ENCODE measurements at places on chromosomes 4 and X.

DNA sequence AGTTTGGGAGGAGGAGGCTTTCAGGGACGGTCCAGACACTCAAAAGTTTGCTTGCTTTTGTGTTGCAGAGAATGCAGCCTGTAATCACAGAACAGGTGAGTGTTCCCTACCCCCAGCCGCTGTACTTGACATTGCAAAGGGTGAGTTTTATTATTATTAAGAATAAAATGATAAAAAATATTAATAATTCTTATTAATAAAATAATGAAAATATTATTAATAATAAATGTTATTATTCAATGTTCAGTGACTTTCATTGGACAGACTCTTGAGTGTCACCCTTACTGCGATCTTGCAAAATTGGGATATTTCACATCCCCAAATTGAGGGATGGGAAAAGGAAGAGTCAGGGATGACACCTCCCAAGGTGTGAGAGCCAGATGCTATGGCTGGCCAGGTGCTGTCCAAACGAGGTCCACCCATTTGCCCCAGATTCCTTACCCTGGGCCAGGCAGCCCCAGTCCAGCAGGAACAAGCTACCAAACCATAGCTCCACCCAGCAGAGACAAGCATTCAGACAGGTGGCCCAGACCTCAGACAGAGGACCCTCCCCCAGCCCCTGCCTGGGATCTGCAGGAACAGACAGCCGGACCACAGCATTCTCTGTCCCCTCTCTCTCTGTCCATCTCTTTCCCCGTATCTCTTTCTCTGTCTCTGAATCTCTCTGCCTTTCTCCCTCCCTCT lies 22.4 kb downstream of the IL3RA start:
- no peak overlapping the region for H3K4me3 ChIP-seq
- DNase-seq = no peak
- H3K36me3 ChIP-seq = no peaks in the 10 kb centered on the region
- no peaks in the 10 kb centered on the region for H3K4me1 ChIP-seq

- peaks cover 16% of the 10 kb centered on the region for H3K4me1 ChIP-seq
- H3K27me3 ChIP-seq = no peaks in the 10 kb centered on the region
- no peaks in the 10 kb centered on the region for H3K36me3 ChIP-seq
- DNase-seq = no peak
- H3K27ac ChIP-seq = no peak overlapping the region
- H3K4me3 ChIP-seq = no peak overlapping the region
Measured at GRCh38 chr4:94534401-94535312, 82.9 kb downstream of the PDLIM5 start.

DNA sequence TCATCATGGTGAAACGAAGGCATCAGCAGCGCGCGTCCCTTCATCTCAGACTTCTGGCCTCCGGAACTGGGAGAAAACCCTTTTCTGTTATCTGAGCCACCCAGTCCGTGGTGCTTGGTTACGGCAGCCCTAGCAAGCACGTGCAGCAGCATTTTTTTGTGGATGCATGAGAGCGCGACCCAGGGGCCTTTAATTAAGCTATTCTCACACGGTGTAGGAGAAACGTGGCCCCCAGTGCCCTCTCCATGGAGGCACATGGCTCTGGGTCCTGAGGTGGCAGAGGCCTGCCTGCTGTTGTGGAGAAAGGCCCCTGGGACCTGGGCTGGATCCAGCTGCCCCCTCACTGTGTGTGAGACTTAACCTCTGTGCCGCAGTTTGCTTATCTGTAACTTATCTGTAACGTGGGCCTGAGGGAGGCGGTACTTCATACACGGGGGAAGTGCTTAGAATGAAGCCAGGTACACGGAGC lies 9.5 kb downstream of the CLCN4 start:
- no peaks in the 10 kb centered on the region for H3K36me3 ChIP-seq
- H3K27me3 ChIP-seq = no peaks in the 10 kb centered on the region
- DNase-seq = no peak
- H3K4me3 ChIP-seq = no peak overlapping the region
- H3K27ac ChIP-seq = no peak overlapping the region

DNA sequence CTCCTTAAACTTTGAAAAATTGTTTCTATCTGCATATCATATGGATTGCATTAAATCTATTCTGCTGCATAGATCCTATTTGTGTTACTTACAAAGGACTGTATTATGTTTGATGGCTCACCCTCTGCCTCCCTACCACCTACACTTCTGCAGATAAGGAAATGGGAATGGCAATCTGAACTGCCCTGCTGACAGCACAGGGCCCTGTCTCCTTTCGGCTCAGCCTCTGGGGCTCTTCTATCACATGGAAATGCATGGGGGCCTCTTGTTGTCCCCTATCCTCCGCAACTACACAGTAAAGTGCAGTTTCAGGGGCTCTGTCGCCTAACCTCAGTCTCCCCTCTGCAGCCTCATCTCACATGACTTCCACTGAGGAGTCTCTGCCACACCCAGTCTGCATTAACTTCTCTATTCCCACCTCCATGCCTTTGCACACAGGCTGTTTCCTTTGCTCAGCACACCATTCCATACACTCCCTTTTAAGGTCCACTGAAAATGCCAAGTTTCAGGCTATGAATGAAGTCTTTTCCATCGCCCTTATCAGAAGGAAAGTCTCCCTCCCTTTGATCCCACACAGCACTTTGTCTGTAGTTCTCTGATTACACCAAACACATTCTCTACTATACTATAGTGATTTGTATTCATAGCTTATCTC lies 12.5 kb downstream of the RELL1 start:
- H3K4me3 ChIP-seq = no peak overlapping the region
- H3K4me1 ChIP-seq = peaks cover 4% of the 10 kb centered on the region
- H3K36me3 ChIP-seq = no peaks in the 10 kb centered on the region
- H3K27ac ChIP-seq = no peak overlapping the region
- no peaks in the 10 kb centered on the region for H3K27me3 ChIP-seq
- no peak for DNase-seq

GRCh38 chr4:19239565-19239964 lies 1012.1 kb upstream of the SLIT2 start:
- no peak overlapping the region for H3K4me3 ChIP-seq
- no peak overlapping the region for H3K27ac ChIP-seq
- DNase-seq = peak; percentile 41
- H3K27me3 ChIP-seq = no peaks in the 10 kb centered on the region
- no peaks in the 10 kb centered on the region for H3K36me3 ChIP-seq

- no peak for DNase-seq
- H3K4me3 ChIP-seq = no peak overlapping the region
- no peak overlapping the region for H3K27ac ChIP-seq
- H3K27me3 ChIP-seq = peaks cover 47% of the 10 kb centered on the region
Measured at GRCh38 chr4:138805736-138806135, 209.8 kb upstream of the NOCT start.

GRCh38 chr4:6633091-6633906 lies 7.2 kb upstream of the MRFAP1 start:
- H3K36me3 ChIP-seq = no peaks in the 10 kb centered on the region
- H3K4me3 ChIP-seq = no peak overlapping the region
- peak; percentile 32 for DNase-seq
- no peaks in the 10 kb centered on the region for H3K27me3 ChIP-seq
- H3K27ac ChIP-seq = no peak overlapping the region

GRCh38 chrX:102899940-102900916 lies 36.8 kb upstream of the RAB40AL start:
- no peaks in the 10 kb centered on the region for H3K4me1 ChIP-seq
- H3K36me3 ChIP-seq = no peaks in the 10 kb centered on the region
- no peak overlapping the region for H3K27ac ChIP-seq
- H3K27me3 ChIP-seq = no peaks in the 10 kb centered on the region
- DNase-seq = peak; percentile 65

GRCh38 chr4:14659286-14659685 lies 343.0 kb upstream of the CPEB2 start:
- DNase-seq = no peak
- no peak overlapping the region for H3K4me3 ChIP-seq
- H3K4me1 ChIP-seq = no peaks in the 10 kb centered on the region
- no peaks in the 10 kb centered on the region for H3K36me3 ChIP-seq
- H3K27me3 ChIP-seq = no peaks in the 10 kb centered on the region

- DNase-seq = peak; percentile 16
- peaks cover 8% of the 10 kb centered on the region for H3K4me1 ChIP-seq
- no peaks in the 10 kb centered on the region for H3K36me3 ChIP-seq
- H3K27ac ChIP-seq = no peak overlapping the region
- H3K4me3 ChIP-seq = no peak overlapping the region
Measured at GRCh38 chrX:17488036-17488435, 113.0 kb downstream of the NHS start.

GRCh38 chr4:131488772-131489171 lies 1660.3 kb upstream of the PCDH10 start:
- H3K27ac ChIP-seq = no peak overlapping the region
- H3K4me1 ChIP-seq = no peaks in the 10 kb centered on the region
- H3K27me3 ChIP-seq = no peaks in the 10 kb centered on the region
- H3K4me3 ChIP-seq = no peak overlapping the region
- DNase-seq = no peak

GRCh38 chr4:2741626-2742025 lies 14.5 kb downstream of the TNIP2 start:
- H3K4me1 ChIP-seq = peaks cover 17% of the 10 kb centered on the region
- H3K36me3 ChIP-seq = no peaks in the 10 kb centered on the region
- peak overlapping the region; percentile 6 for H3K27ac ChIP-seq
- H3K4me3 ChIP-seq = no peak overlapping the region

- H3K36me3 ChIP-seq = no peaks in the 10 kb centered on the region
- no peaks in the 10 kb centered on the region for H3K4me1 ChIP-seq
- H3K27me3 ChIP-seq = no peaks in the 10 kb centered on the region
- peak overlapping the region; percentile 72 for H3K4me3 ChIP-seq
Measured at GRCh38 chr4:185039508-185040273, 21.4 kb downstream of the HELT start.

GRCh38 chr4:103091601-103092223 lies 7.9 kb downstream of the BDH2 start:
- no peak overlapping the region for H3K27ac ChIP-seq
- peak; percentile 77 for DNase-seq
- no peaks in the 10 kb centered on the region for H3K27me3 ChIP-seq

- H3K4me3 ChIP-seq = no peak overlapping the region
- H3K4me1 ChIP-seq = no peaks in the 10 kb centered on the region
- peaks cover 97% of the 10 kb centered on the region for H3K27me3 ChIP-seq
- no peak for DNase-seq
Measured at GRCh38 chr4:13528821-13529127, 15.5 kb downstream of the NKX3-2 start.

DNA sequence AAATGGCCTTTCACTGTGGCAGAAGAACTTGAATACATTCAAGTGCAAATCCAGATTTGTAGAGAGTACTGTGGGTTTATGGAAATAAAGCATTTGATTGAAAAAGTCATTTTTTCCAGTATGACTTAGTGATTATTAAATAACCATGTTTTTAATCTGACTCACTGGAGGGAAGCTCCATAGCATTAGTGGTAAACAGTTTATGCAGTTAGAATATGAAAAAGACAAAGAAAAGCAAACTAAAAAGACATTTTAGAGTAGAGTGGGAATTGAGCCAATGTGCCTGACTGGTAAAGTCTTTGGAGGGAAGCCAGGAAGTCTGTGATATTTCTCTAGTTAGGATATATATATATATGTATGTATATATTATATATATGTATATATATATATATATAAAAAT lies 53.4 kb downstream of the FAT4 start:
- H3K36me3 ChIP-seq = no peaks in the 10 kb centered on the region
- peaks cover 13% of the 10 kb centered on the region for H3K4me1 ChIP-seq
- H3K27ac ChIP-seq = peak overlapping the region; percentile 77
- no peaks in the 10 kb centered on the region for H3K27me3 ChIP-seq
- peak overlapping the region; percentile 1 for H3K4me3 ChIP-seq
- peak; percentile 81 for DNase-seq

DNA sequence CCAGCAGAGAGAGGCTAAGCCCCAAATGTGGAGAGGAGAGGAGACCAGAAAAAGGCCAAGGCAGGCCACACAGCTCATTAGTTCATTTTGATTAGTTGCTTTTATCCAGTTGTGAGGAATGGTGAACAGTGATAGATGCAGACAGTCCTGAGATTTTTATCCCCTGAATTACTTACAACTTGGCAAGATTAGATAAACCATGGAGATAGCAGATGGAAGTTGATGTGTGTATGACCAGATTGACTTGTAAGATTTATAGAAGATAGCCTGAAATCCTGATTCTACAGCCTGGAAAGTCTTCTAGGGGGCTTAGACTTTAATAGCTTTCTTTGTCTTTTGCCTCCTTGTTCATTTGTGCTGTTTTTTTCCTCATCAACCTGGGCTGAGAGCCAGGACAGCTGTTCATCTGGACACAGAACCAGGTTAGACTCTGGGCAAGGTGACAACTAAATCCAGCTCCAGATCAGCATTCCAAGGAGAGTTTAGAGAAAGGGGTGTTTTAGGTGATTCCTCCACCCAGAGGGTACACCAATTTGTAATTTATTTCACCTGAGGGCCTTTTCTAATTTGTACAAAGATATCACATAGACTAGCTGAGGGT lies 215.5 kb downstream of the SPATA18 start:
- no peak for DNase-seq
- H3K4me3 ChIP-seq = no peak overlapping the region
- H3K4me1 ChIP-seq = no peaks in the 10 kb centered on the region
- H3K27me3 ChIP-seq = 0 out of 2 replicates have a peak, but pooled peaks cover 5% of the 10 kb centered on the region

DNA sequence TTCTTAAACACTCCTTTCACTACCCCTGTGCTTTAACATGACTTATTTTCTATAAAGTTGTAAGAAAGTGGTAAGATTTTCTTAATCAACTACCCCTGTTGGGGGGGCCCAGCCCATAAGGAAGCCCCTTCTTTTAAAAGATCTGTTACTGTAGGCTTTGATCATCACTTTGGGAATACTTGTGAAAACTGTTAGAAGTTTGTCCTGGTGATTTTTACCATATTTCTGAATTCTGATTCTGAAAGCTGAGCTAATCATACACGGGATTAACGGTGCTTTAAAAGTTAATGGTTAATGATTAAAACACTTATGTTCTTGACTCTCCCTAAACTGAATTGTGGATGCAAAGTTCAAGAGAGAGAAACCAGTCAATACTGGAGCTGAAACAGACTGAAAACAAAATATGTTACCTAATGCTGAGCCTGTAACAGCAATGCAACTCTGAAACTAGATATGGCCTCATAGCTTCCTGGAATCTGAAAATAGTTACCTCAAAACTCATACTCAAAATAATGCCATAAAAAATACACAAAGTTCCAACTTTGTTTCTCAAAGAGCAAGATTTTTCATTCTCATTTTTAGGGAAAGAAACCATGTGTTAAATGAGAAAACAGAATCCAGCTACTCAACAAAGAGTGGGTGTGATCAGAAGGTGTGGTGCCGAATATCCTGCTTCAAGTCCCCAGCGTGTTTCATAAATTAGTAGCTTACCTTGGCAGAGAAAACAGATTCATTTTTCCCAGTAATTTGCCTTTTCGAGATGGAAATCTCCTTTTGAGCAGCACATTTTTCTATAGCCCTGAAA lies 31.6 kb downstream of the ADH7 start:
- no peaks in the 10 kb centered on the region for H3K27me3 ChIP-seq
- peak overlapping the region; percentile 82 for H3K27ac ChIP-seq
- peaks cover 22% of the 10 kb centered on the region for H3K4me1 ChIP-seq
- no peaks in the 10 kb centered on the region for H3K36me3 ChIP-seq

- DNase-seq = no peak
- H3K27ac ChIP-seq = no peak overlapping the region
- H3K27me3 ChIP-seq = no peaks in the 10 kb centered on the region
- H3K4me3 ChIP-seq = no peak overlapping the region
Measured at GRCh38 chr4:144316869-144317268, 176.4 kb upstream of the GYPA start.

Data from GM23248 (cell line).